K562 (cell line): ENCODE measurements at places on chromosomes 1 and 21.

GRCh38 chr1:170670802-170671628 lies 7.1 kb downstream of the PRRX1 start:
- peak; percentile 43 for DNase-seq

DNA sequence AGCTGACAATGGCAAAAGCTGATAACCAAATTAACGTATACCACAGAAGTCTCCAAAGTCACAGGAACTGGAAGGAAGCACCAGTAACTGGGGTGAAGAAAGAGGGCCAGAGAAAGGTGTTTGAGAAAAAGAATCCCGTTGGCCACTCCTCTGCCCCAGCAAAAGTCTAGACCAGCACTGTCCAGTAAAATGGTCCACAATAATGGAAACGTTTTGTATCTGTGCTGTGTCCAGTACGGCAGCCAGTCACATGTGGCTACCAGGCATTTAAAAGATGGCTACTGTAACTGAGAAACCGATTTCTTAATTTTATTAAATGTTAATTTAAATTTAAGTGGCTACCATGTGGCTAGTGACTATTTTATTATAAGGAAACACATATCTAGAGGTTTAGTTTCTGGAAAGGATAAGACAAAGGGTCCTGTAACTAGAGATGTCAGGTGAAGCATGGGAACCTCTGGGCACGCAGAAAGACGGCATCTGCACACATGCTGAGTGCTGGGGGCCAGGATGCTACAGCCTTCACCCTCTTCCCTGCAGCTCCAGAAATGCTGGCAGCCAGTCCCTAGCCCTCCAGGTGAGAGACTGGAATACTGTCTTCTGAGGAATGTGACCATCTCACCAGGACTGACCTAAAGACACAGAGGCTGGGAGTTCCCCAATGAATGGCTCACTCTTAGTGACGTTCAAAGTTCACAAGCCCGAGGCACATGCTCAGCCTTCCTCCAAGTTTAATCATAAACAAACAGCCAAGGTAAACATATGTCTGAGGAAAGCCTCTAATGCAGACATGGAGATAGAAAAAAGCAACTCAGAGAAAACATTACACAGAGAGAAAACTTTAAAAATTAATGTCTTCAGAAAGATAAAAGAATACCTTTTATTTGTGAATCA lies 50.7 kb downstream of the JAK1 start:
- no peak for DNase-seq

DNA sequence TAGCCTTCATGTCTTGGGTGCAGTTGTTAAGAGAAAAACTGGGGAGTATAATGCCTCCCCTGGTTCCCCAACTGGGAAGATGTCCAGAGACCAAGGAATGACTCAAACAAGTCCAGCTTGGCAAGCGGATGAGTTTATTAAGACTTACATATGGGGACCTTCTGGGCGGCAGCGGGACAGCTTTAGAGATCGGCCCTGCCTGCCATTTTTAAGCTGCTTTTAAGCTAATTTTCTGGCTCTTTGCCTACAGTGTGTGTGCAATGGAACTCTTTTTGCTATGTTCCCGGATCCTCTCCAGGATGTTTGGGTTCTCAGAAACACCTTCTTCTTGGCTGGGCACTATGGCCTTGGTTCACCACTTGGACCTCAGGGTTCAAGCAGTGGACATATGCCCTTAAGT lies 99.5 kb downstream of the RYR2 start:
- no peak for DNase-seq

DNA sequence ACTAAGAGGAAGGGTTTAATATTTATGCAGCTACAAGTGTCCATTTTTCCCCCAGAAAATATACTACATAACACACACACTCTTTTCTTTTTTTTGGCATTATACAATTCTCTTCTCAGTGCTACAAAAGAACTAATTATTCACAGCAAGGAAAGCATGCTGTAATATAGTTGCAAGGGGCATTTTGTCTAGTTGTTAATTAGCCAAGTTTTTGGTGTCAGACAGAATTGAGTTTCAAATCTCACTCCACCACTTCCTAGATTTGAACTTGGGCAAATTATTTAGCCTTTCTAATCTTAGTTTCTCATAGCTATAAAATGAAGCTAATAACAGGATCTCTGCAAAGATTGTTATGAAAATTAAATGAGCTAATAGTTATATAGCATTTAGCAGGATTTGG lies 60.0 kb upstream of the VTCN1 start:
- DNase-seq: no peak

DNA sequence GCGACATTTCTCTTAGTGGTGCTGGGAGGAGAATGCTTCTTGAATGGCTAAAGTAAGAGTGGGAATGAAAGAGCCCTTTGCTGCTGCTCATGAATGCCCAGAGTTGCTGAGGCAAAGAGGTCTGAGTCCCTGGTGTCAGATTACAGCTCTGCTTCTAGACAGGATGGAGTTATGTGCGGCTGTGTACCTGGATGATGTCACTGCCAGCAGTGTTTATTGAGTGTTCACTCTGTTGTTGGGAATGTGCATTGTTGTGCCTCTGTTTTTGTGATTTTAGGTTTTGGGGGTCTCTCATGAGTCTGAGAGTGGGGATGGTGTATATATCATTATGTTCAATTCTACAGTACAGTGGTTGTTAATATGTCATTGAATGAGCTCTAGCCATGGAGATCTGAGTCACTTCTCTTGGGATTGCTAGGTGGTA lies 2.7 kb downstream of the CDC14A start:
- no peak for DNase-seq

DNA sequence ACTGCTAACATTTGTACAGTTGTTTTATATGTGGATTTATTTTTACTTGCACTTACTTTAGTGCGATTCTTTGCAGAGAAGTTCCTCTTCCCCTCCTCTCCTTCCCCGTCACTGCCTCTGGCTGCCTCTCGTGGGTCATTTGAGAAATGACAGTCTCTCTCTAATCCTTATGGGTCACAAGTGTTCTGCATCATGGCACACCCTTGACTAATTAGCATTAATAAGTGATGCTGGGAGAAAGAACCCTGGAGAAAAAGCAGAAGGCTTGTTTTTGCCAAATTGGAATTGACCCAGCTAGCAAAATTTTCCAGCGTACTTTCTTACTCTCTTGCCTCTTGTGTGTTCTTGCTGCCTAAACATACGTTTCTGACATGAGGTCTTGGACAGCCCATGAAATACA lies 301.2 kb downstream of the DUSP10 start:
- no peak for DNase-seq

- no peak for DNase-seq
Measured at GRCh38 chr1:238409191-238409850, 518.6 kb upstream of the ZP4 start.

- peak; percentile 54 for DNase-seq
Measured at GRCh38 chr1:114114185-114115094, 39.2 kb downstream of the SYT6 start.

GRCh38 chr1:6490181-6491080 lies 1.0 kb downstream of the PLEKHG5 start:
- peak; percentile 82 for DNase-seq

DNA sequence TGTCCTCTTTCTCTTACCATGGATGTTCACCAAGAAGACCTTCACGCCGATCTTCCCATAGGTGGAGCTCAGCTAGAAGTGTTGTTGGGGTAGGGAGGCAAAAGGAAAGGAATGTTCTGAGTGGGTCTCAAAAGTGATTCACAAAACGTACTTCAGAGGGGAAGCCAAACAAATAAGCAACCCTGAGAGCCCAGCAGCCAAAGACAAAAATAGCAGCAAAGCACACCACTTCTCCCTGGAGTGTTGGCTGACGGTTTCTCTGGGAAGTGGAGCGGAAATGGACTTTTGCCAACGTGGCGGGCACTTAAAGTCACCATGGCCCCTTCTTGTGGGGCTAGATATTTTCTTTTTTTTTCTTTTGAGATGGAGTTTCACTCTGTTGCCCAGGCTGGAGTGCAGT lies 23.1 kb downstream of the SLC26A9 start:
- no peak for DNase-seq

DNA sequence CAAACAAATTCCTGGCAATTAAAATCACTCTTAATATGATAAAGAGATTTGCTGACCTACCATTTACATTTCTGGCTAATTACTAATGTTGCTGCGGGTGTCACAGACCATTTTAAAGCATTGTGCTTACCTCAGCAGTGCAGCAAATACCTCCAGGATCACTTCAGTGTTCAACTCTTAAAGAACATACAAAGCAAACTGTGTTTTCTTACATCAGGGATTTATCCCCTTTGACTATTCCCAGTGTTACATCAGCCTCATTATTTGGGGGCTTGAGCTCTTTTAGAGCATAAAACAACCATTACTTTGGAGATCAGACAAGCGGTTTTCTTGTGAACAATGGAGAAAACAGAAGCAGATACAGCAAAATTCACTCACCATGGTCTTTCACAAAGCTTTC lies 185.4 kb downstream of the LYPLAL1 start:
- no peak for DNase-seq

DNA sequence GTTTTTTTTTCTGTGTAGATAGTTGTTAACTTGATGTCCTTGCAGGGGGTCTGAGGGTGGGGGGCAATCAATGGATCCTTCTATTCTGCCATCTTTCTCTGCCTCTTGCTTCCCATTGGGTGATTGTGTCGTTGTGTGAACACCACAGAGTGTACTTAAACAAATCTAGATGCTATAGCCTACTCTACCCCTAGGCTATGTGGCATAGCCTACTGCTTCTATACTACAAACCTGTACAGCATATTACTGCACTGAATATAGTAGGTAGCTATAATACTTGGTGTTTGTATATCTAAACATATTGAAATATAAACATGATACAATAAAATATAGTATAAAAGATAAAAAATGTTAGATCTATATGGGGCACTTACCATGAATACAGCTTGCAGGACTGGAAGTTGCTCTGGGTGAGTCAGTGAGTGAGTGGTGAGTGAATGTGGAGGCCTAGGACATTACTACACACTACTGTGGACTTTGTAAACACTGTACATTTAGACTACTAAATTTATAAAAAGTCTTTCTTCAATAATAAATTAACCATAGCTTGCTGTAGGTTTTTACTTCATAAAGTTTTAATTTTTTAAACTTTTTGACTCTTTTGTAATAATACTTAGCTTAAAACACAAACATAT lies 105.4 kb downstream of the CENPF start:
- DNase-seq: no peak

DNA sequence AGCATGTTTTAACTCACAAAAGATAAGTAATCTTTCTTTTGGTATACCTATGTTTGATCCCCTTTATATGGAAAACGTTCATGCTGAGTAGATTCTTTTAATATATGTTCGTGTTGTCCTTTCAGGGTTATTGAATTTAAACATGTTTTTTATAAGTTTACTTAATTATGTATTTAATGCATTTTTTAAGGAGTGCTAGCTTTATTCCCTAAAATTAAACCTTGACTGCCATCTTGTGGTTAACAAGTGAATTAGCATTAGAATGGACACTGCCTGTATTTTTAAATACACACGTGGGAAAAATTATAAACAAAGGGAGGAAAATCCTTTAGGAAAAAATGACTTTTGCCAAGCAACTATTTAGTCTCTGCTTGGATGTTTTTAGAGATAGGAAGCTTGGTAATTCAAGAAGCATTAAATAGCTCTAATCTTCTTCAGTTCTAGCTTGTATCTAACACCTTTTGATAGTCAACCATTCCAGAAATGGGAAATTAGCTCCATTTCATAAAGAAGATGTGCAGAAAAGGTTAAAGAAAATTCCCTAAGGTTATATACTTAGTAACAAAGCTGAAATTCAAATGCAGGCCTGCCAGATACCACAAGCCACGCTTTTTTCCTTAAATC lies 43.0 kb downstream of the UBE2U start:
- peak; percentile 24 for DNase-seq

DNA sequence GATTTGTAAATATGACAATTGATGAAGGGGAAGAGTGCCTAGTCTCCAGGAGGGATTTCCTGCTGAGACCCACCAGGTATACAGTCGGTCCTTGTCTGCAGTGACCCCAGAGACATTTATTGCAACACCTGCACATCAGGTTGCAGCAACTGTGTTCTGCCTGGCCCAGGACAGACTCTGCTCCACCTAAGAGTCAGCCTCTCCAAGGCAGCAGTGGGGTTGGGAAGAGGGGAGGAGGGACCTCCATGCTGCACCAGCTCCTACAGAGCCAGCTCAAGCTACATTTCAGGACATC lies 120.4 kb upstream of the IRF2BP2 start:
- no peak for DNase-seq

- DNase-seq: no peak
Measured at GRCh38 chr1:208106218-208106617, 138.0 kb downstream of the PLXNA2 start.

DNA sequence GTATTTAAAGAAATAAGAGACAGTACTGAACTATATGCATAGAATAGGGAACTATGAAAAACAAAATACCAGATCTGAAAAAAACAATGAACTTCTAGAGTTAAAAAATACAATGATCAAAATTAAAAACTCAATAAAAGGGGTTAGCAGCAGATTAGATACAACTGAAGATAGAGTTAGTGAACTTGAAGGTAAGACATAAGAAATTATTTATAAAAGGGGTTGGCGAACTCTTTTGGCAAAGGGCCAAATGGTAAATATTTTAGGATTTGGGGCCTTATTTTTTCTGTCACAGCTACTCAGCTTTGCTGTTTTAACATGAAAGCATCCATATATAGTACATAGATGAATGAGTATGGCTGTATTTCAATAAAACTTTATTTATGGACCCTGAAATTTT lies 111.4 kb downstream of the ST3GAL3 start:
- no peak for DNase-seq

- no peak for DNase-seq
Measured at GRCh38 chr1:59446257-59446901, 149.5 kb downstream of the FGGY start.
